ENCODE measurements at places on chromosomes 7 and 10.

GRCh38 chr7:95865716-95866371 is 93.5 kb downstream of the DYNC1I1 start:
- no peak for DNase-seq

DNA sequence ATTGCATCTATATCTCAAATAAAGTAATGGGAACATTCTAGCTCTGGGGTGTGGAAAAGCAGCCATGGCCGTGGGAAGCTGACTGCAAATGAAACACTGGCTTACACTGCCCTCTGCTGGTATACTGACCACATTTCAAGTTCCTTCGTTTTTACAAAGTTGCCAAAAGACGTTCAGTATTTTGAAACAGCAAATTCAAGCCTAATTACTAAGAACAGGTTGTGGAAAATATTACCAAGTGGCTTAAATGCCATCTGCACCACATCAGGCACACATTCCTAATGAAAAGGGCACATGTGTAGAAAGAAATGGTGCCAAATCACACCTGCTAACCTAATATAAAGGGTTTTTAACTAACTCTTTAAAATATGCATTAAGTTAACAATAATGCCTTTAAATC is 83.9 kb downstream of the JAZF1 start:
- DNase-seq: no peak

GRCh38 chr10:69409176-69409495 is 7.6 kb downstream of the TACR2 start:
- no peak for DNase-seq

DNA sequence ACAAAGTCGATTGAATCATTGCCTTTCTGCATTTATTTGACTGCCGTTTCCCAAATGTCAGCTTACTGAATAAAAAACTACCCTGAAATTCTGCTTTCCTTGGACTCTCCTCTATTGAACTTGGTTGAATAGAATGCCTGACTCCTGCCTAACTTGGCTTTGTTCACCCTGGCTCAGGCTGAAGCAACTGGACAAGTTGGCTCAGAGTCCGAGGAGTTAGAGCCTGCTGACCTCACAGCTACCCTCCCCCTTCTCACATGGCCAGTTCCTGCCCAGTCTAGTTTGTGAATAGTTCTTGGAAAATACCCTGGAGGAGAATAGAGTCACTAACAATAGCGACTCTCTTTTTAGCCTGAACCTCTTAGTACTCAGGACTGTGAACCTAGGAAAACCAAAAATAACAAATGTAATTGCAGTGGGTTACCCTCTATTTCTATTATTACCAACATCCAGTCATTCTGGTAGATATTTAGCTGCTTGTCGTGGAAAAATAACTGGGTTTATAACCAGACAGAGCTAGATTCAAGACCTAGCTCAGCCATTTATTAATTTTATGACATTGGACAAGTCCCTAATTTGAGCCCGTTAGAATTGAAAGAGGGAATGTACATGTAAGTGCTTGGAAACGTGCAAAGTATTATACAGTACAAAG is 17.3 kb upstream of the NRBF2 start:
- DNase-seq: no peak

- DNase-seq: no peak
These were observed 49.6 kb downstream of the SEMA3C start for GRCh38 chr7:80869106-80869784.

- no peak for DNase-seq
These were observed 8.5 kb downstream of the UNC5B start for GRCh38 chr10:71220689-71221540.

- no peak for DNase-seq
These were observed 733.9 kb upstream of the PHF14 start for GRCh38 chr7:10239695-10240345.

DNA sequence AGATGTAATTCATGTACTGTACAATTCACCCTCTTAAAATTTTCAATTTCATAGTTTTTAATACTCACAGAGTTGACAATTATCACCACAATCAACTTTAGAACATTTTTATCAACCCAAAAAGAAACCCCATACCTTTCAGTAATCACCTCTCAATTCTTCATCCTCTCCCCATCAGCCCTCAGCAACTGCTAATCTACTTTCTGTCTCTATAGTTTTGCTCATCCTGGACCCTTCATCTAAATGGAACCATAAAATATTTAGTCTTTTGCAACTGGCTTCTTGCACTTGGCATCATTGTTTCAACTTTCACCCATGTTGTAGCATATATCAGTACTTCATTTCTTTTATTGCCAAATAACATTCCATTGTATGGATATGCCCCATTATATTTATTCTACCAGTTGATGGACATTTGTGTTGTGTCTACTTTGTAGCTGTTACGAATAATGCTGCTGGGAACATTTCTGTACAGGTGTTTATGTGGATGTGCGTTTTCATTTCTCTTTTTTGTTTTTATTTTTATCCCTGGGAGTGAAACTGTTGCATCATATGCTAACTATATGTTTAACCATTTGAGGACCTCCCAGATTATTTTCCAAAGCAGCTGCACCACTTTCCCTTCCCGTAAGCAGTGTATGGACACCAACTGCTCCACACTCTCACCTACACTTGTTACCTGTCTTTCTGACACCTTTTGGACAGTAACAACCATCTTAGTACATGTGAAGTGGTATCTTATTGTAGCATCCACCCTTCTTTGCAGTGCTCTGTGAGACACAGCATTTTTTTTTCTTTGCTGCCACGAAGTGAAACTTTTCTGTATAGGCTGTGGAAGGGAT is 65.4 kb upstream of the APBB1IP start:
- no peak for DNase-seq

DNA sequence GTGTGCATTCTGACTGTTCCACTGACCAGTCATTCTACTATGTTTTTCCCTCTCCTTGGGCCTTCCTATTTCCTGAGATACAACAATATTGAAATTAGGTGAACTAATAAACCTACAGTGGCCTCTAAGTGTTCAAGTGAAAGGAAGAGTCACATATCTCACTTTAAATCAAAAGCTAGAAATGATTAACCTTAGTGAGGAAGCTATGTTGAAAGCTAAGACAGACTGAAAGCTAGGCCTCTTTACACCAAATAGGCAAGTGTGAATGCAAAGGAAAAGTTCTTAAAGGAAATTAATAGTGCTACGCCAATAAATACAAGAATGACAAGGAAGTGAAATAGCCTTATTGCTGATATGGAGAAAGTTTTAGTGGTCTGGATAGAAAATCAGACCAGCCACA is 5.7 kb upstream of the DYNC1I1 start:
- no peak for DNase-seq

DNA sequence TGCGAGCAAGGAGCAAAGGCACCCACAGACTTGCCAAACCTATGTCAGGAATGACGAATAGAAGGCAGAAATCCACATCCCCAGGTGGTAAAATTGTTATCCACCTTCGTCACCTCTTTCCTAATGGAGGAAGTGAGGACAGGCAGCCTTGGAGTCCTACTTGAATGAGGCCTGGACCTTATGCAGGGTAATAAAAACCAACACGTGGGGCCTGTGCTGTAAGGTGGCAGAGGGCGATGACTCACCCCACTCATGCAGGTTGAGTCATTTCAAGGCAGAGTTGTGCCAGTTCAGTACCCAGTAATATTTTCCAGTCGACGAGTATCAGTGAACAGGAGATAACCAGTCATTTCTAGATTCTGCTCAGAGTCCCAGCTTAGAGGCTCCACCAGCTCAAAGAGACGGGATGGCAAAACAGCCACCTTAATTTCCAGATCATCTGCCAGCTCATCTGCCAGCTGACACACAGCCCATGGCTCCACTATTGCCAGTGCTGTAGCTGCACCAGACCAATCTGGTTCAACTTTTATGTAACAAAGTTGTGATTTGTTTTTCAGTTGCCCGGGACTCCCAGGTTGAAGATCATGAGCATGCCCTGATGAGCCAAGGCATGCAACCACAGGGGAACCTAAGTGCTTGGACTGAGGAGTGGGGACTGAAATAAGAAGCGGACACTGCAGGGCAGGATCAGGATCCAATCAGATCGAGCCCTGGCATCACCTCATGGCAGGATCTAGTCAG is 176.2 kb upstream of the ITGB1 start:
- DNase-seq: no peak

- DNase-seq: no peak
These were observed 223.1 kb upstream of the AKR1E2 start for GRCh38 chr10:4602764-4603491.

GRCh38 chr10:119370111-119370741 is 162.9 kb downstream of the GRK5 start:
- no peak for DNase-seq

DNA sequence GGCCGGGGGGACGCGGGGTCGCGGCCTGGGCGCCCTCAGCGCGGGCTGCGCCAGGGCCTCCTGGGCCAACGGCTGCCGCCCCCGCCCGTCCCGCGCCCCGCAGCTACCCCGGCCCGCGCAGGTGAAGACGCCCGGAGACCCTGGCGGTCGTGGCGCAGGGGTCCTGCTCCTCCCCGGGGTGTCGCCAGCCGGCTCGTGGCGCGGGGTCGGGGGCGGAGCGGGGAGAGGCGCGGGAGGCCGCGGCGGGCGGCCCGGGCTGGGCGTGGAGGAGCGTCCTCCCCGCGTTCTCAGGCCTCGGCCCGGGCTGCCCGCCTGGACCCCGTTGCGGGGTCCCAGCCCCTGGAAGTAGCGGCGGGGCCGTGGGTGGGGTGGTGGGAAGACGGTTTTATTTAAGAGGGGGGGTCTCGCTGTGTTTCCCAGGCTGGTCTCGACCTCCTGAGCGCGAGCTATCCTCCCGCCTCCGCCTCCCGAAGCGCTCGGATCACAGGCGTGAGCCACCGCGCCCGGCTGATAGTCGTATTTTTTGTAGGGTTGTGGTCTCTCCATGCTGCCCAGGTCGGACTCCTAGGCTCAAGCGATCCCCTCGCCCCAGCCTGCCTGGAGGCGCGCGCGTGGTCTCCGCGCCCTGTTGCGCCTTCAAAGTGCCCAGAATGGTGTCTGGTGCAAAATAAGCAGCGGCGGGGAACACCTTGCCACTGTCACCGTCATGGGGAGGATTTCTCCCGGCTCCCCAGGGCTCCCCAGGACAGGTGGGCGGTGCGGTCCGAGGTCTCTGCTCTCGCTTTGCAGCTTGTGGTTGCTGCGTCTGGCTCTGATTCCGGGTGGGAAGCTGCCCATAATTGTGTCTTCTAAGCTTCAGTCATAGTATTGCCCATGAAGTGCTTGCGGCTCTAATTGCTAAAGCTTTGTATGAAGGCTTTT is 15.3 kb upstream of the SUN1 start:
- DNase-seq: no peak

- DNase-seq: no peak
These were observed 314.5 kb upstream of the SEMA3C start for GRCh38 chr7:81233208-81233940.

DNA sequence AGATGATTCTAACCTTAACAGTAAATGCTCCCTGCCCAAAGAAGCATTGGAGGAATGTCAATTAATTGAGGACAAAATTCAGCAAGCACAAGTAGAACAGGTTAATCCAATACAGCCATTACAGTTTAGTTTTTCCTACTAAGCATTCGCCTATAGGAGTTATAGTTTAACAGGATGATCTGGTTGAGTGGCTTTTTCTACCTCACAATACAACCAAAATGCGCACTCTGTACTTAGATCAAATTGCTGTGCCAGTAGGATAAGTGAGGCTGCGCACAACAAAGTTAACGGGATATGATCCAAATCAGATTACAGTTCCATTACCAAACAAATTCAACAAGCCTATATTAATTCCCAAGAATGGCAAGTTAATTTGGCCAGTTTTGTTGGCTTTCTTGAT is 117.1 kb upstream of the TRIM24 start:
- DNase-seq: no peak

DNA sequence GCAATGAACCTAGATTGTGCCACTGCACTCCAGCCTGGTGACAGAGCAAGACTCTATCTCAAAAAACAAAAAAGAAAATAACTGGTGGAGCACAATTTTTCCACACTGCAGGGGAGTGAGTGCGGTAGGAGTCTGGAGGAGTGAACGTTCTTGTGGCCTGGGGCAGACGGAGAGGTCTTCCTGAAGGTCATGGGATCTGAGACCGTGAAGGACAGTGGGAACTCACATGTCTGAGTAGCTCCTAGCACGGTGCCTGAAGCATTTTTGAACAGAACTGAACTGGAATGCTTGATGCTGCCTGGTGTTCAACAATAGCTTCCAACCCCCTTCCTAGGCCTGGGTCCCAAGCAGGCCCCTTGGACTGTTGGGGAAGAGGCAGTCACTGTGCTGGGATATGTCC is 84.3 kb upstream of the PODXL start:
- DNase-seq: no peak

DNA sequence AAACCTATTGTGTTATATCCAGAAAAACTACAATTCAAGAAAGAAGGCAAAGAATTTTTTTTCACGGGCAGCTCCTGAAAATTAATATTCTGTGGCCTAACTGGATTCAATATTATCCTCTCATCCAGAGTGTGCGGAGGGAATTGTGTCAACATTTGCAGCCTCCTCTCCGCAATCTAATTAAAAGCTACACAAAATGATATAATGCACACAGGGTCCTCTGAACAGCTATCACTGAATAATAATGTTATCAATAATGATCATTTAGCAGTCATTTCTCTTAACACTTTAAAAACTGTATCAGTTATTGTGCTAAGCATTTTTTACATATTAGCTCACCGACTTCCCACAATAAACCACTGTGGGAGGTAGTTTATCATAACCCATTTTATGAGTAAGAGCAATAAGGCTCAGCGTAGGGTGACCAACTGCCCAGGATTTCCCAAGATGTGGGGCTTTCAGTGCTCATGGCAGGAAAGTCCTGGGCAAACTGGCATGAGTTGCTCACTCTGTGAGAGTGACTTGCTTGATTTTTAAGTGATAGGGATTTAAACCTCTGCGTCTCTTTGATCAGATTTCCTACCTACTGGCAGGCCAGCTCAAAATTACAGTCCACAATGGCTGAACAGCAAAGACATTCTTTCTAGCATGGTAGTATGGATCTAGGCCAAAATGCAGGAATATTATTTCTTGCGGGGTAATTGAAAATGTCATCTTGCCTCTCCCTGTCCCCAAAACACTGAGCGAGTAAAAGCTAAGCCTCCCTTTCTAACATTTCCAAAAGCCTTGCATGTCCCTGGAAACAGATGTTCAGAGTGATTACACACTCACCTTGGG is 65.7 kb downstream of the AOAH start:
- no peak for DNase-seq

GRCh38 chr10:89301721-89302445 is at the start of gene IFIT2:
TSS of gene IFIT2 (plus strand) at chr10:89302046. CDS start at chr10:89302124, 78 bp downstream.
- no peak for DNase-seq

GRCh38 chr7:15257689-15258088 is 304.1 kb downstream of the AGMO start:
- DNase-seq: no peak
